Naive thymus-derived CD8-positive, alpha-beta T cell (primary cell): ENCODE measurements at places on chromosomes 6 and 20.

DNA sequence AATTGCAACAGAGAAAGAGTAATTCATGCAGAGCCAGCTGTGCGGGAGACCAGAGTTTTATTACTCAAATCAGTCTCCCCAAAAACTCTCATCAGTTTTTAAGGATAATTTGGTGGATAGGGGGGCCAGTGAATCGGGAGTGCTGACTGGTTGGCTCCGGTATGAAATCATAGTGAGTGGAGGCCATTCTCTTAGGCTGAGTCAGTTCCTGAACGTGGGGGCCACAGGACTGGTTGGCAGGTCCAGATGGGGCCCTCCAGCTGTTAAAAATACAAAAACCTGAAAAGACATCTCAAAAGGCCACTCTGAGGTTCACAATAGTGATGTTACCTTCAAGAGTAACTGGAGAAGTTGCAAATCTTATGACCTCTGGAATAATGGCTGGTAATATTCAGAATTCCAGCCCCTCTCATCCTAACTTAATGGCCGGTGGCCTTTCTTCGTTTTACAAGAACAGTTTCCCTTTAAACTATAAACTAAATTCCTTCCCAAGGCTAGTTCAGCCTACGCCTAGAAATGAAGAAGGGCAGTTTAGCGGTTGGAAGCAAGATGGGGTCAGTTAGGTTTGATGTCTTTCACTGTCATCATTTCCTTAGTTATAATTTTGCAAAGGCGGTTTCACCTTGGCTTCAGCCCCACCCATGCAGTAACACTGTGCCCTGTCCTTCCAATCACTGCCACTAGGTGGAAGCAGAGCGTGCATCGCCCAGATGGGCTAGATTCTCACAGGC, 6.8 kb upstream of the MICA start:
- DNase-seq, result peak; percentile 83

GRCh38 chr6:47794577-47795135, 12.8 kb downstream of the OPN5 start:
- DNase-seq, result no peak

DNA sequence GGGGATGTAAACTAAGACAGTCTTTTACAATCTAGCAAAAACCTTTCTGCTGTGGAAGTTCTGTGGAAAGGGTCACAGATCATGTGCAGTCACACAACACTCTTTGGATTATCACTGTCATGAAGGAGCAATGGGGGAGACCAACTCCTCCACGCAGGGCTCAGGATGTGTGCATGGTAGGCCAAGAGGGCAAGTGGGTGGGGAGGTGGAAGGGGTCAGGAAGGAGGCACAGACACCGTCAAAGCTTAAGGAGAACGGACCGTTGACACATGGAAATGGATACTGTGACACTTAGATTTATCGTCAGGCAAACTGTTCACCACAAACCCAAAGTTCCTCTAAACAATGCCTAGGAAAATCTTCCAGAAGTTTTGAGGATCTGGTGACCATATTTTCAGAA, 215.8 kb downstream of the PAX1 start:
- no peak for DNase-seq

DNA sequence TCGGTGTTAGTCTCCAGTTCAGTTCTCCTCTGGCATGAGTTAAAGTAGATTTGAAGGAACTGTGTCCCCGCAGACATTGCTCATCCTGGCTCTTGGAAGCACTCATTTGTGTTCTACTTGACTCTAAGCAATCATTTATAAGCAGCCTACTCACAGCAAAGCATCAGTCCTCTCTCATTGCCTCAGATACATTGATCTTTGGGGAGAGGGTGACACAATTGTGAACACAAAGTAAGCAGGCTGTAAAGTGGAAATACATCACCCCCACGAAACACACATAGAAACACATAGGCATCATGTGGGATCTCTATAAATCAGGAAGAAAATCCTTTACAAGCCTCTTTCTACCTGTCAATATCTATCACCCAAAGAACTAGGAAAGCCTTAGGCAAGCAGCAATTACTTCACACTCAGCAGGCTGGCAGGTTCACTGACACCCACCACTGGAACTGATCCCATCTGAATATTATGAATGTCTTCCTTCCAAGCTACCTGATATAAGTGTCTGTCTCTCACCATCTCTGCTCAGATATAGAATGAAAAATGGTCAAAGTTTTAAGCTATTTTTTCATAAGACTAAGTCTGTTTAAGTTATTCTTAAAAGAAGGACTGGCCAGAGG, 675.8 kb downstream of the HACE1 start:
- no peak for DNase-seq

- DNase-seq, result no peak
These were observed 17.0 kb upstream of the TOP1 start for GRCh38 chr20:41011551-41012067.

- no peak for DNase-seq
These were observed 251.9 kb upstream of the RNF24 start for GRCh38 chr20:4267242-4267641.

- no peak for DNase-seq
These were observed 360.1 kb downstream of the SAMD5 start for GRCh38 chr6:147868427-147869190.

GRCh38 chr6:53547811-53548496, 3.1 kb upstream of the GCLC start:
- DNase-seq, result peak; percentile 90

- DNase-seq, result no peak
These were observed 107.2 kb downstream of the FOXC1 start for GRCh38 chr6:1716868-1717267.

DNA sequence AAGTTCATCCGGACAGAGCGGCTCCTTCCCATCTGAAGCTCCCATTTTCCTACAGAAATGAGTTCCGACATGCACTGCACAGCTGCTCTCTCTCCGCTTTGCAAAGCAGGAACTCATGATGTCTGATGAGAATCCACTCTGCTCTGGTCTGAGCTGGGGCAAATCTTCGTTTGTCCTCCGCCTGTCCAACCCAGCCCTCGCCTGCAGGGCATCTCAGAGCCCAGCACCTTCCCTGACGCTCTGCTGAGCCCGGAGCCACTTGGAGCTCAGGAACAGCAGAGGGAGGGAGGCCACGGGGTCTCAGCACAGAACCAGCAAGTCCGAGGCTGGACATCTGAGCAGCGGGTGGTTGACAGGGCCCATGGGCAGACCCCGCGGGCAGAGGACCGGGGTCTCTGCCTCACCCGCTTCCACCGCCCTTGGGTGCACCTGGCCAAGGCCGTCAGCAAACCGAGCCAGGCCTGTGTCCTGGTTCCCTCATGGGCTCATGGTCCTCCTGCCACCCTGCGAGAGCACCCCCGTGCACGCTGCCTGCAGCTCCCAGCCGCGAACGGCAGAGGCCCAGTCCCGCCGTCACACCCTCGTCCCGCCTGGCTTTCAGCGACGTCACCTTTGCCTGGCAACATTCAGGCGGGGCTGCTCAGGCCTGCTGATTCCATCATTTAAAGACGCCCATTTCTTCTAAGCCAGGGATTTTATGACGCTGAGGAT, 78.5 kb upstream of the BHLHE23 start:
- DNase-seq, result no peak

DNA sequence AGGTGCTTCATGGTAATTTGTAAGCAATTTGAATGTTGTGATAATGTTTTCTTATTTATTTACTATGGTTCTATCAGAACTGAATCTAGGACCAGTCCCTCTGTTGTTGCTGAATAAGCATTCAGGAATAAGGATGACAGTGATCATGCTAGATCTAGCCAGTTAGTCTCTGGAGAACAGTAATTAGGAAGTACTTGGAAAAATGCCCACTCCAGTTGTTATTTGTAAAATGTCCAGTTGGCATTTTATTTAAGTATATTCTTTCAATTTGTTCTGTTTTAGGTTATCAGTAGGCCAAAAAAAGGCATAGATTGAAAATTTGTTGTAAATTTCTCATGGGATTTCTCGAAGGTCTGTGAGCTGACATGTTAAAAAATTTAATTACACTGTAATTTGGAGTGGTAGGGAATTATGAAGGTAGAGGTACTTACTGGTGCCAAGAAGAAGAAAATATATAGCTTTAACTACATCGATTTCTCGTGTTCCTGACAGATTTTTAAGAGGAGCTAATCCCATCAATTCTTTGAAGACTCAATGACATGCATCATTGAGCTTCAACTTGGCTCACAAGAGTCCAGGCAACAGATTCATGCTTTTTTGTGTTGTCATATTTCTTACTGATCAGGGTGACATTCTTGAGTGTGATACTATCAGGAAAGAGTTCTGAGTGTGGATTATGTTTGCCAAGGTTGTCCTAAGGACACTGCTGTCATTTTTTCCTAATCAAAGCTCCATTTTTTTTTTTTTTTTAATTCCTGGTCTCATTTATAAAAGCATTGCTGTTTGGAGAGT, 177.3 kb downstream of the CARMIL1 start:
- no peak for DNase-seq

DNA sequence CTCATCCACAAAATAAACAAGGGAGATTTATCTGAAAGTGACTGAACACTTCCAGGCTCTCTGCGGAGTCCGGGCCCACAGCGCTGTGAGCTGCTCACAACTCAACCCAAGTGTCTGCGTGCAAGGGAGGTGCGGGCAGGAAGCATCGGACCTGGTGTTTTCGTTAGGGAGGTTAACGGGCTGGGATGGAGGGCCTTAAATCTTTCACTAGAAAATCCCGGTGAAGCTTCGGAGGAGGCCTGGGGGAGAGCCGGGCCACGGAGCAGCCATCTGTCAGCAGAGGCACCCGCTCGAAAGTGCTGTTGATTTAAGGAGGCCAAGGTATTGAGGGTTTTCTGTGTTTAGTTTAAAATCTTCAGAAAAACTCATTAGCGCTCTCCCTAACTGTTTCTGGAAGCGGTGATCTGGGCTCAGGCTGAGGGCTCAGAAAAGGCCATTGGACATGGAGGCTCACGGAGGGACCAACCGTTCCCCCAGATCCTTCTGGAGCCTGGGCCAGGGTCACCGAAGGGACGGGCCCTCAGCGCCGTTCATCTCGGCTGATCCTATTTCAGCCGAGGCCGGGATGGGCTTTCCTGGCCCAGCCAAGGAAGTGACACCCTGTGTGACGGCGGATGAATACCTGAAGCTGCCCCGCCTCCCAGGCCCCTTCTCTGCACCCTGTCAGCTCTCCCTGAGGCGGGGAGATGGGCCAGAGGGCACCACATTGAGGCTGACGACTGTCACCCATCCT, 20.7 kb downstream of the GATA5 start:
- no peak for DNase-seq

- no peak for DNase-seq
These were observed 82.9 kb downstream of the ANKRD60 start for GRCh38 chr20:58145506-58146080.

DNA sequence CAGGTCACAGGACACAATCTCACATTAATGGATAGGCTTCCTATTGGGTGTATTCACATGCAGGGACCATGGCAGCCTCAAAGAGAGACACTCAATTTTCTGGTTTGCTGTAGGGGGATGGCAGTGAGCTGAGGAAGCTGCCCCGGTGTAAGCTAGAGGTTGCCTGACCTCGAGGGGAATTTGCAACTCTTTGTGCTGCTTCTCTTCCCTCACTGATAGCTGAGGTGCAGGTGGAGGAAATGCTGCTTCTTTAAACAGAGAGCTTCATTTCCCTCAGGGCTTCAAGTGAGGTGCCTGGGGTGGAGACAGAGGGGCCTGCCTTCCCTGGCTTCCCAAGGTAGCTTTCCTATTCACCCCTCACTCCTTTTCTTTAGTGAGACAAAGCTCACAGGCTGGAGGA, 151.9 kb downstream of the CD83 start:
- DNase-seq, result no peak

- no peak for DNase-seq
These were observed 102.6 kb downstream of the COL21A1 start for GRCh38 chr6:56144538-56145324.

- no peak for DNase-seq
These were observed 727.3 kb downstream of the MAFB start for GRCh38 chr20:39961637-39962244.

DNA sequence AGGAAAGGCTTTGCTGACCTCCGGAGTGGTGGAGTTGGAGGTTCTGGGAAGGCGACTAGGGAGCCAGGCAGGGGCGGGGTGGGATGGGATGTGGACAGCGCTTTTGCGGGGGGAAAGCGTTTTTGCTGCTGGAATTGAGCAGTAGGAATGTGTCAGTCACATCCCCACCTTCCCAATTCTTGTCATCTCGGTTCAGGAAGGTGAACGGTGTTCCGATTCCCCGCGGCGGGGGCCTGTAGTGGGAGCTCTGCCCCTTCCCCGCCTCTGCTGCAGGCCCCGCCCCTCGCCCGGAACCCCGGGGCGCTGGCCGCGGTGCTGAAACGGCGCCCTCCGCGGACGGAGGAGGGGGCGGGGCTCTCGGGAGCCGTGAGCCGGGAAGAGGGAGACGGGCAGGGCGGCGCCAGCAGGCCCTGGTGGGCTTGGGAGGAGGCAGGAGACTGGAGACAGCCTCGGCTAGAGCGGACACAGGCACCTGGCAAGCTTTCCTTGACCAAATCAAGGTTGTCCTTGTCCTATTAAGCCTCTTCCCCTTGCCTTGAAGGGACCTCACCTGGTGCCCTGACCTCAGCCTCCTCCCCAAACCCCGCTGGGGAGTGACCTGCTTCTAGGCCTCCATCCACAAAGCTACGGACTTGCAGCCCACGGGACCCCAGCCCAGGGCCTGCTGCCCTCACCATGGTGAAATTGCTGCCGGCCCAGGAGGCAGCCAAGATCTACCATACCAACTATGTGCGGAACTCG, at the start of gene LHFPL5:
Gene LHFPL5 (plus strand): TSS at position 357 of the 741 bp plus-strand sequence. CDS start 319 bp downstream, at position 676.
- no peak for DNase-seq

DNA sequence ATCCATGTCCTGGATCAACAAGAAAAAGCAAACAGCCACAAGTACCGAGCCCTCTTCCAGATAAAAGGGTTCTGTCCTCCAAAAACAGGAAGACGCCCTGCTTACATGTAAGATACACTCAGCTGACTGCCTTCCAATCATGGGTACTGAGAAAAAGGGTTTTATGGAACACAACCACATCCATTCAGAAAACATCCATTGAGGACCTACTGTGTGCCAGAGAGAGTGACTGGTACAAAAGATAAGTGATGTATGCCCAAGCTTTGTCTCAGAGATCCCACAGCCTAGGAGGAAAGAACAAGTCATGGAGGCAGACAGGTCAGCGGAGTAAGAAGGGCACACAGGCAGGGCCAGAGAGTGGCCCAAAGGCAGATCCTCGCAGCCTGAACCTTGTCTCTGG, 94.8 kb upstream of the SSTR4 start:
- no peak for DNase-seq

DNA sequence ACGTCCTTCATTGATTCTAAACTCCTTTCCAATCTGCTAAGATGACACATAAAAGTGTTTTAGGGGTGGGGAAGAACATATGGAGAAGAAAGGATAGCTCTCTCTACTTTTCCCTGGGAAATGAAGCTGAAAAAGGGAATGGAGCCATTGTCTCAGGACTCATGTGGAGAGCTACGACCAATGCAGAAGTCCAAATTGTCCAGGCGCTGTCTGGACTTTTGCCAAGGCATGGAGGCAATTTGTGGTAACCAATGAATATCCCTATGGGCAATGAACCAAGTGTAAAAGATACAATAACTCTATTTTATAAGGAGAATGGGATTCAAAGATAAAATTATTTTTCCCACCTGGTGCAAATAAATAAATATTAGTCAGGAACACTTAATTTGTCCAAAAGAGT, 16.1 kb downstream of the FBXL4 start:
- no peak for DNase-seq
